ENCODE measurements at places on chromosomes 13 and 19.

DNA sequence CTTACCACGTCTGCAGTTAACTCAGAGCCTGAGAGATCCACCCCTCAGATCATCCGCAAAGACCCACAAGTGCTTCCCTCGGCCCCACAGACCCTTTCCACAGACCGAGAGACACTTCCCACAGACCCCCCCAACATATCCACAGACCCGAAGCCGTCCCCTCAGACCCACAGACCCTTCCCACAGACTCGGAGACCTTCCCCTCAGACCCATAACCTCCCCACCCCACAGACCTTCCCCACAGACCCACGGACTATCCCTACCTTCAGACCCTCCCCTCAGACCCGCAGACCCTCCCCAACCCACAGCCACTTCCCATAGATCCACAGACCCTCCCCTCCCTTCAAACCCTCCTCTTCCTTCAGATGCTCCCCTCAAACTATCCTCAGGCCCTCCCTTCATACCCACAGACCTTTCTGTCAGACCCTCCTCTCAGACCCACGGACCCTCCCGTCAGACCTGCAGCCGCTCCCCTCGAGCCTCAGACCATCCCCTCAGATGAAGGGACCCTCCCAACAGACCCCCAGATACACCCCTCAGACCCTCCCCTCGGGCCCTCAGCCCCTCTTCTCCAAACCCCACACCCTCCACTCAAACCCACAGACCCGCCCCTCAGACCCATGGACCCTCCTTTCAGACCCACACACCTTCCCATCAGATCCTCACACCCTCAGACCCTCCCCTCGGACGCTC lies 20.1 kb upstream of the TFDP1 start:
- DNase-seq: no peak

DNA sequence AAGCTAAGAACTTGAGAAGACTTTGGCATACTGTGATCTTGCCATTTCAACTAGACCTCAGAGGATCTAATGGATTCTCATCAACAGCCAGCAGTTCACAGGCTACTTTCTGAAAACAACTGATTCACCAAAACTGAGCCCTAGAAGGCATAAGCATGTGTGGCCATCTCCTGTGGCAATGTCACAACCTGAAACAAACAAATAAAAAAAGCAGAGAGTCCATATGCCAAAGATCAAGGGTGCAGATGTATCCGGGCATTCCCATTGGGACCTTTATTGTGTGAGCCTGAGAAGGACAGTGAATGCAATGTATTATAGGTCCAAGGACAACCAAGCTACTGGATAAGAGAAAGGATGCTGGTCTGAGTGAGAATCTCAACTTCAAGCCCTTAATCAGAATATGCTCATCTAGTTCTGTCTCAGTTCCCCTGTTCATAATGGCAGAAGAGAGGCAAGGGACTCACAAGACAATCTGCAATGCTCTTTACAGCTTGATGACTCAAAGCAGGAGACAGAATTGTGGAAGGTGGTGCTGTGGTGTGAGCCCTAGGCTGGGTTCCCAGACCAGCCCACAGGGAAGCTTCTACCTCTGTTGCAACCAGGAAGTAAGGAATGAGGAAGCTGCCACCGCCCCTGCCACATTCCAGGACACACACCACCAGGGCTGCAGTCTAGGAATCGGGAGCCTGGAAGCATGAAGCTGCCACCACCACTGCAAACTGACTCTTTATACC lies 133.7 kb downstream of the RAP2A start:
- DNase-seq: no peak

DNA sequence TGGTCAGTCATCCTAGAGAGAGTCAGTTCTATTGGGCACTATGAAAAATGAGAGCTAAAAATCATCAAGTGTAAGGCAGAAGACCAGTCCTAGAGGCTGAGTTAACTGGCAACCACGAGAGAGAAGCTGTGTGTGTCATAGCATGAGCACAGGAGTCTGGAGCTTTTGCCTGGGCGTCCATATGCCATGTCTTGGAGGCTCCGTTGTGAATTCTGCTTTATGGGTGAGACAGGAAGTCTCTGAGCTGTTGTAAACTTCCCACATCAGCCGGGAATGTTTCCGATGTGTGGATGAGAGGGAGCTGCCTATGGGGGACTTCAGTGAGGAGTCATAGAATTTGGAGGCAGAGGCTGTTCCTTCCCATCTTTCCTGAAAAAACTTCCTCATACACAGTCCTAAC lies 120.0 kb downstream of the ITGBL1 start:
- no peak for DNase-seq

GRCh38 chr13:24226762-24227161 lies 66.2 kb downstream of the SPATA13 start:
- DNase-seq: no peak

- DNase-seq: no peak
Measured at GRCh38 chr13:24085662-24086061, 74.9 kb upstream of the SPATA13 start.

DNA sequence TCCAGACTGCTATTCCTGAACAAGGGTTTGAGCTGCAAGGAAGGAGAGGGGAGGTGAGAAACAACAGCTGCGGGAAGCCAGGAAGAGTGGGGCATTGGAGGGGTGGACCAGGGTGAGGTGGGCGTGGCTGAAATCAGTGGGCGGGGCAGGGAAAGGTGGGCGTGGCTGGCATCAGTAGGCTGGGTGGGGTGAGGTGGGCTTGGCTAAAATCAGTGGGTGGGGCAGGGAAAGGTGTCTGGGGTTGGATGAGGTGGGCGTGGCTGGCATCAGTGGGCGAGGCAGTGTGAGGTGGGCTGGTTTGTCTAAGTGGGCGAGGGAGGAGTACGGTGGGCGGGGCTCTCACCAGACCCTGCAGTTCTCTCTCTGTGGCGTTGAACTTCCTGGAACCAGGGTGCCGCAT lies 87.6 kb downstream of the MUC16 start:
- DNase-seq: no peak

- DNase-seq: peak; percentile 48
Measured at GRCh38 chr19:29277102-29277501, 64.2 kb upstream of the UQCRFS1 start.

DNA sequence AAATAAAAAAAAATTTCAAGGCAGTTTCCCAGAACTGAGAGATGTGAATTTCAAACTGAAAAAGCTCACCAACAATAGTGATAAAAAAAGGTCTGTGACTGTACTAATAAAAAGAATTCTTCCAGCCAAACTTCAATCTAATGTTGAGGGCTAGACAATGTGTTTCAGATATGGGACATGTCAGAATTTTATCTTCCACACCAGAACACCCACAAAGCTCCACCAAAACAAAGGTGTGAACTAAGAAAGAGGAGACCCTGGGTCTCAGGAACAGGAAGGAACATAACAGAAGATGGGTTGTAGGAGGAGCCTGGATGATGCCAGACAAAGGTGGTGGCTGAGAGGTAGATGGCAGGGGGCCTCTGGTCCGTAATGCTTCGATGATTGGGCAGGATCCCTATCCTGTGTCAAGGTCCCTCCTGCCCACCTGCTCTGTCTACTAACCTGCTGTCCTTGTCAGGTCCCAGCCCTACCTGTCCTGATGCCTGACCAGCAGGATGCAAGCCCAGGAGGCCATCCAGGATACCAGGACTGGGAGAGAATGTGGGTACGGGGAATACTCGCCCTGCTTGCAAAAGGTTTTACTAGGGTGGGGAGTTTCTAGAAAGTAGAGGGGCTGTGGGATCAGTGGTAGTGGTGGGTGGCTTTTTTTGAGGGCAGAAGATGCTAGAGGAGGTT lies 4.5 kb downstream of the MZF1 start:
- no peak for DNase-seq

DNA sequence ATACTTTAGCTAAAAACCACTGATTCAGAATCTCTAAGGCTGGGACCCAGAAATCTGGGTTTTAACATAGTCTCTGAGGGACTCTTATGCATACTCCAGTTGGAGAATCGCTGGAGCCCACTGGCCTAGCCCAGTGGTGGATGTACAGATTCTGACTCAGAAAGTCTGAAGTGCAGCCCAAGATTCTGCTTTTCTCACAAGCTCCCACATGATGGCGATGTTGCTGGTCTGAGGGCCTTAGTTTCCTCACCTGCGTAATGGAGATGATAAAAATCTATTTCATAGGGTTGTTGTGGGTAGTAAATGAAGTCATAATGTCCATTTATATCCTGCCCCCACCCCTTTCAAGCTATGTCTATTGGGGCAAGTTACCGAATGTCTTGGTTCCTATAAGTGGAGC lies 7.7 kb upstream of the CDADC1 start:
- DNase-seq: peak; percentile 48

DNA sequence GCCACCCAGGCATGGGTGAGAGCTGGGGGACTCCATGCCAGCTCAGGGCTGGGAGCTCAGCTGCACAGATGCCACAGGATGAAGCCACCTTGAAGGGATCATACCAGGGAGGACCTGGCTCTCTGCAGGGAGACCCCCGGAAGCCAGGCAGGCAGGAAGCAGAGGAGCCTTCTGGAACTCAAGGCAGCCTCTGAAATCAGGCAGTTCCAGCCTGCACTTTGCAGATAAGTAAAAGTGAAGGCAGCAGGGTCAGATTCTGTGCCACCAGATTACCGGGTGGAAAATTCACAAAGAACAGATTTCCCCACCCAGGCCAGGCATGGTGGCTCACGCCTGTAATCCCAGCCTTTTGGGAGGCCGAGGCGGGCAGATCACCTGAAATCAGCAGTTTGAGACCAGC lies 2.5 kb downstream of the TMEM259 start:
- DNase-seq: no peak

- DNase-seq: no peak
Measured at GRCh38 chr13:98994080-98994479, 16.2 kb upstream of the DOCK9 start.

- DNase-seq: no peak
Measured at GRCh38 chr13:97885641-97886040, 67.8 kb upstream of the IPO5 start.

GRCh38 chr13:57992416-57992815 lies 360.9 kb downstream of the PCDH17 start:
- no peak for DNase-seq

DNA sequence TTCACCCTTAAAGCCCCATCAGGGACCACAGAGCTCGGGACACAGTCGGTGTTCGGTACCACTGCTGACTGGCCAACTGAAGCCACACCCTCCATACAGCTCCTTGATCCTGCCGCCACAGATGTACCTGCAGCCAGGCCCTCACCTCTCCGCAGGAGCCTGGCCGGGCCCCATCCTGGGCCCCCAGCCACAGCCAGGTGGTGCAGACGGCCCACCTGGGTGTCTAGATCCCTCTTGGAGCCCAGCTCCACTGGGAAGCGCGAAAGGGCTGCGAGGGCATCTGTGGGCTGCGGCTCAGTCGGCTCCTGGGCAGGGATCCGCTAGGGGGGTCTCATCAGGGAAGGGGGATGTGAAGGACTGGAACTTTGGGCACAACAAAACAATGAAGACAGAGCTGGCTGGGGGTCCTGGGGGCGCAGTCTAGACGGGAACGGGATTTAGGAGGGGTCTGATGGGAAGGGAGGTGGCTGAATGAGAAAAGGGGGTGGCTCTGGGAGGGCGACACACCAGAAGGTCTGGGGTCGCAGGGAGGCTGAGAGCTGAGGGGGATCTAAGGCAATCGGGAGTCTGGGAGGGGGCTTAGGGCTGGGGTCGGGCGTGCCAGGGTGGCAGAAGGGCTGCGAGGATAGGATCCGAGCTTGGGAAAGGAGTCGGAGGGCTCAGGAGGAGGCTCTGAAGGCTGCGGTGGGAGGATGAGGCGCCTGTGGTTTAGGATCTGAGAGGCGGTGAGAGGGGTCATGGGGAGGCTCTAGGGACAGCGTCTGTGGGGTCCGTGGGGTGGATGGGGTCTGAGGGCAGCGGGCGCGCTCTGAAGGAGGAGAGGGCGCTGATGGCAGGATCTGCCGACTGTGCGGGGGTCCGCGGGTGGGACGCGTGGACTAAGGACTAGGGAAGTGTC lies 15.8 kb downstream of the PRODH2 start:
- DNase-seq: no peak

GRCh38 chr13:77377016-77377415 lies 50.1 kb upstream of the MYCBP2 start:
- DNase-seq: no peak

DNA sequence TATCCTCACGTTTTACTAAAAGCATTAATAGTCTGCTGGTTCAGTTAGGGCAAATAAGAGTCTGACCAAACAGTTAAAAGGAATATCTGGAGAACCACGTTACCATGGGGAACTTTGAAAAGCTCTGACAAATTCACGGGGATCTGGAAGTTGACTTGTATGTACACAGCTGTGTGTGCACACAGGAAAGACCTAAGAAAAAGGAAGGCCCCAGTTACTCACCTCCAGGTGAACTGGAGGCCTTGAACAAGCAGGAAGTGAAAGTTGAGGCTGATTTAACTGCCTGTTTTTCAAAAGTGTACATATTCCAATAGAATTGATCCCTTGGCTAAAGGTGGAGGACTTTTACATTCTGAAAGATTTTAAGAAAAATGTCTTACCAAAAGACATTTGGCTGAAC lies 1891.6 kb upstream of the PCDH20 start:
- DNase-seq: no peak

- no peak for DNase-seq
Measured at GRCh38 chr13:59906413-59907049, 257.2 kb downstream of the DIAPH3 start.

DNA sequence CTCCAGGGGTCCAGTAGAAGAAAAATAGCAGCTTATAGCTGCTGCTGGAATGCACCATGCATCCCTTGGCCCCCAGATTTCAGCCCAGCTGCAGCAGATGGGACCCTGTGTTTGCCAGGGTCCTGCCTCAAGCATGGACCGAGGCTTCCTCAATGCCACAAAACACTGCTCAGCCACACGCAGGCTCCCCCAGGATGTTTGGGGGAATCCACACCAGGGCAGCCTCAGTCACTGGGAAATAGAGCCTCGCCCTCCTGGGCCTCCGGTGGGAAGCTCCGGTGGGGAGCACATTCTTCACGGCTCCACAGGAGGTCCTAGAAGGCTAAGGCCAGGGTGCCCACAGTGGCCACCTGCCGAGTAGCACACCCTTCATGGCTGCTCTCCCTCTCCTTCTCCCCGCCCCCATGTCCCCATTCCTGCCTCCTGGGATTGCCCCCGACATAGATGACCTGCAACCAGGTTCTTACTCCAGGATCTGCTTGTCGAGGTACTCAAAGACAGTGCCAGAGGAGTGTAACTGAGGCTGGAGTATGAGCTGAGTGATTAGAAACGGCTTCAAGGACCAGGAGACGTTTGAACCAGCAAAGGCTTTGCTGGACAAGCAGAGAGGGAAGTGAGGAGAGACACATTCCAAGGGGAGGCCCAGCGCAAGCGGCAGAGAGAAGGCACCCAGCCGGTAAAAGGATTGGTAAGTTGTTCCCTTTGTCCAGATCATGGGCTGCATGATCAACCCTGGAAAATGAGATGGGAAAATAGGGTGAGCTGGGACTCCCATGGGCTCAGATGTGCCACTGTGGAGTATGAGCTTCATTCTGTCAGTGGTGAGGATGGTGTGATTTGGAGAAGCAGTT lies 110.7 kb upstream of the UQCRFS1 start:
- DNase-seq: no peak

- no peak for DNase-seq
Measured at GRCh38 chr13:51912091-51912490, 50.3 kb downstream of the CCDC70 start.

GRCh38 chr19:43331435-43332010 lies 22.0 kb upstream of the CD177 start:
- DNase-seq: no peak

DNA sequence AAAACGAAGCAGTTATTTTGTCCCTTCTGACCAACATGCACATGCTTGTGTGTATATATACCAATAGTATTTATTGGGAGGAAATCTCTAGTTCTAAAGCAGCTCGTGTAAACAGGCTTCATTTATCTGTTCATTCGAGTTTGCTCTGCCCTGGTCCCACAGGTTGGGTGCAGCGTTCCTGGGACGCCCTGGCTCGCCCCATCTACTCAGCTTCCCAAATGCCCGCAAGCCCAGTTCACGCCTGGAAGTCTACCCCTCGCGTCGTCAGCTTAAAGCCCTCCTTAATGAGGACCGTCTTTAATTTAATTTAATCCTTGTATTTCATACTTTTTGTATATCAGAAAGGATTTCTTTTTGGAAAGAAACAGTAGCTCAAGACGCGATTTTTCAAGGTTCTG lies 604 bp downstream of the THSD1 start:
- DNase-seq: no peak

All from CD4-positive, alpha-beta T cell treated with Interleukin-6 for 4 hours (primary cell).